ENCODE measurements at places on chromosomes 11 and 22.
A peak's percentile ranks its signal among the peaks of the same experiment; 100 is the strongest.

DNA sequence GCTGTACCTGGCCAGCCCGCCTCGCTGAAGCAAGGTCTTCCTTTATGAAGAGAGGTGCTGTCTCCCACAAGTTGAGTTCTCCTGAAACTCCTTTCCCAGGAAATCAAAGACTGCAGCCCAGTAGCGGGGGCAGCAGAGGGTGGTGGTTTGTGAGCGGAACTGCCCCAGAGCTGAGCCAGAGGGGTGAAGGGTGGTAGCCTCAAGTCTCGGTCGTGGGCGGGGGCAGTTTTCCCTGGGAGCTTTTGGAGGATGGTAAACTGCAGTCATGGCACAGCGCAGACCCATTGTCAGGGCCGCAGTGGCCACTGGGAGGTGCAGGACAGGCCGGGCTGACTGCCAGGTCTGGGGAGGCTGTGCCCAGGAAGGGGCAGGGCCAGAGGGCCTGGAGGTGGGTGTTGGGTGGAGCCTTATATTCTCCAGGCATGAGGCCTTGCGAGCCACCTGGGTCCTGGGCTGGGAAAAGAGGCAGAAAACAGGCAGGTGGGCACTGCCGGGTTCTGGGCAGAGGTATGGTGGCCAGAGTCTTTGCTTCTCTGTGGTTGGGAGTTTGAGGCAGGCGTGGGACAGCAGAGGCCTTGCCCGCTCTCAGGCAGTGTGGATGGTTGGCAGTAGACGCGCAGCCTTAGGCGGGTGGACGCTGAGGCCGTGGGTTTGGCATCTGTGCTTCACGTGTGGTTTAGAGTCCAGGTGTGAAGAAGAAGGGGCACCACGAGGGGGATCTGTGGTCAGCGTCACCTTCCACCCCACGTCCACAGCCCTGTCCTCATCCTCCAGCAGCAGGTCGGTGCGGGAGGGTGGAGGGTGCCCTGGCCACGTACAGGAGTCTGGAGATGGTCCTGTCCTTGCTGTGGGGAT, 1176.4 kb downstream of the BRD1 start:
- DNase-seq, result no peak

DNA sequence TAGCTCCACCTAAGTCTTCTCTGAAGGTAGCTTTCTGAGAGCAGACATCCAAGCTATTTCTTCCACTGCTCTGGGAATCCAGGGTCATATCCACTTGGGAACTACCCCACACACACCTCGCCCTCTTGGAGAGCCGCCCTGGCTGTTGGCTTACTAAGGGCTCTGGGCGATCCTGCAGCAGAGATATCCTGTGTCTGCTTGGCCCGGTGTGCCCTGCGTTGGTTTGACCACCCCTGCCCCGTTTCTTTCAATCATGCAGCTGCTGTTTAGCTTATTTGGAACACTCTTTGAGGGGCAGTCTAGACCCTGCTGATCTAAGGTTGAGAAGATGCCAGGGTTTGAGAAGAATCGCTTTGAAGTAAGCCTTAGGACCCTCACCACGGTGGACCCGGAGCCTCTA, 17.4 kb upstream of the SCUBE1 start:
- DNase-seq, result no peak

DNA sequence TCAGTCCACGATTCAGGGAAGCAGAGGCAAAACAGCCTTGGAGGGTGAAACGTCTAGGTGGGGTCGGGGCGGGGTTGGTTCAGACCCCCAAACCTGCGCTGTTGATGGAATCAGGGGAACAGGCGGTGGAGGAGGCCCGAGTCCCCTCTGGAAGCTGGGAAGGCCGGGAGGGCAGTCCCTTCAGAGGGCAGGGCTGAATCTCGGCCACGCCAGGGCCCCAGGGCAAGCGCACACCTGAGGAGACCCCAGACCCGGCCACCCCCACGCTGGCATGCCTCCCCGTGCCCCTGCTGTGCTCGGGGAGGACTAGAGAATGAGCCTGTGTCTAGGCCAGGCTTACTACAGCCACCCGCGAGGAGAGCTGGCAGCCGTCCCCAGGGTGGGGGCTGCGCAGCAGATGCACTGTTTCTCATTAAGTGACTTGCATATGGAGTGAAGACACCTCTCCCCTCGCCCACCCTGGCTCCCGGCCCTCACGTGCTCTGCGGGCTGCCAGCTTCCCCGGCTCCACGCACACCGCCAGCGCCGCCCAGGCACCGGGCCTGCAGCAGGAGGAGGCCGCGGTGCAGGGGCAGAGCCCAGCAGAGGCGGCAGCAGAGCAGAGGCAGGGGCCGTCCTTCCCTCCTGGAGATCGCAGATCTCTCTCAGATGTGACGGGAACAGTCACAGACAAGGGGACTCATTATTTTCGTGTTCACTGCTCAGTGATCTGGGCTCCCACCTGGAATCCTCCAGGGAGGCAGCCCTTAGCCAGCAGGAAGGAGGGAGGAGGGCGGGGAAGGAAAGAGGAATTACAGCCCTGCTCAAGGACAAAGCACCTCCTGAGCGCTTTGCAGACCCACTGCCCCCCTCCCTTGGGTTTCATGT, 47.1 kb upstream of the OPCML start:
- no peak for DNase-seq

GRCh38 chr11:36790526-36790925, 192.5 kb upstream of the RAG2 start:
- peak; percentile 93 for DNase-seq

- DNase-seq, result no peak
Measured at GRCh38 chr11:20754933-20755332, 85.5 kb downstream of the NELL1 start.

GRCh38 chr22:35489239-35489638, 51.4 kb upstream of the RASD2 start:
- DNase-seq, result no peak

GRCh38 chr11:113241636-113242054, 72.7 kb upstream of the TTC12 start:
- no peak for DNase-seq

- DNase-seq, result no peak
Measured at GRCh38 chr11:87861030-87861429, 314.2 kb downstream of the RAB38 start.

DNA sequence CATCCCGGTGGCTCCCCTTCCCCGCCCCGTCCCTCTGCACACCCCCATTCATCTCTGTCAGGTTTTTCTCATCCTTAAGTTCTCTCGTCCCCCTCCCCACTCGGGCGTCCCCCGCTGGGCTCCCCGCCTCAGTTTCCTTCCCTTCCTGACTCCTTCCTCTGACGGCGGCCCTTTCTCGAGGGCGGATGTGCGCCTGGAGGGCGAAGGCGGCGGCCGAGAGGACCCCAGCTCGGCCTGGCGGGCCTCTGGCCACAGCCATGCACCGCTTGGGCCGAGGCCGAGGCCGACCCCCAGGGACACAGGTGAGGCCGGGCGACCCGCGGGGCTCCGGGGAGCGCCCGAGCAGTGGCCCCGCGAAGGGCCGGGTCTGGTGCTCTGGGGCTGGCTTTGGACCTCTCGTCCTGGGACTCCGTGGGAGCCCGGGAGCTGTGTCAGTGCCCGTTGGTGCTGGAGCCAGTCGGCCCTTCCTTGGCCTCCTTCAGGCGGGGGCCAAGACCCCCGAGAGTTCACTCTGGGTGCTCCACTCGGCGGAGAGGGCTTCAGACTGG, 2.9 kb downstream of the PHLDB1 start:
- DNase-seq, result no peak
